ENCODE measurements at places on chromosomes 5 and 9. TPM values are rescaled to one million over a fixed set of nuclear protein-coding genes. Genes with fewer than 3 reads are reported as not detected.

The DBH gene
- total RNA-seq: not detected

The UBLCP1 gene
- total RNA-seq: 17.0 TPM

The BTNL3 gene
- total RNA-seq: under 0.01 TPM

The COL5A1 gene
- 17.0 TPM for total RNA-seq

The PPIC gene
- 18.7 TPM for total RNA-seq

The PCDHA12 gene
- total RNA-seq: 0.48 TPM

The AKNA gene
- total RNA-seq: 20.1 TPM

The TIGD6 gene
- total RNA-seq: 5.6 TPM

The PRELID2 gene
- 15.5 TPM for total RNA-seq

The IER5L gene
- 4.3 TPM for total RNA-seq

The MEF2C gene
- 32.1 TPM for total RNA-seq

The ECM2 gene
- total RNA-seq: 92.2 TPM

The TBC1D2 gene
- total RNA-seq: 17.1 TPM

DNA sequence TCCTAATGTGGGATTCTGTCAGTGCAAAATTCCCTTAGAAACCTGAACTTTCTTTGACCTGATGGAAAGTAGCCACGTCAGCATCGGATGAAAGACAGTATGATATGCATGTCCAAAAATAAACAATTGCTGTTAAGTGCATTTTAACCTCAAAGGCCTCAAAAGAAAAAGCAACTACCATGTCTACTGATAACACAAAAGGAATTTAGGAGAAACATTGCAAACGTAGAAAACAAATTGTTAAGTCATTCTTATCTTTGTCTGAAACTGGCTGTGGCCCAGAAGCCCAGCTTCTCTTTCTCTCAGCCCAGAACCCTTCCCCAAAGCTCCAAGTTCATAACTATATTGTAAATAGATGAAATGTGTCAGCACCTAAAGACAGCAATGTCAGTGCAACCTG lies 11.1 kb upstream of the LHFPL2 start:
- DNase-seq: no peak
- H3K27ac ChIP-seq: no peak overlapping the region
- no peaks in the 10 kb centered on the region for H3K36me3 ChIP-seq
- H3K27me3 ChIP-seq: no peaks in the 10 kb centered on the region
- H3K4me1 ChIP-seq: no peaks in the 10 kb centered on the region
- H3K4me3 ChIP-seq: no peak overlapping the region

DNA sequence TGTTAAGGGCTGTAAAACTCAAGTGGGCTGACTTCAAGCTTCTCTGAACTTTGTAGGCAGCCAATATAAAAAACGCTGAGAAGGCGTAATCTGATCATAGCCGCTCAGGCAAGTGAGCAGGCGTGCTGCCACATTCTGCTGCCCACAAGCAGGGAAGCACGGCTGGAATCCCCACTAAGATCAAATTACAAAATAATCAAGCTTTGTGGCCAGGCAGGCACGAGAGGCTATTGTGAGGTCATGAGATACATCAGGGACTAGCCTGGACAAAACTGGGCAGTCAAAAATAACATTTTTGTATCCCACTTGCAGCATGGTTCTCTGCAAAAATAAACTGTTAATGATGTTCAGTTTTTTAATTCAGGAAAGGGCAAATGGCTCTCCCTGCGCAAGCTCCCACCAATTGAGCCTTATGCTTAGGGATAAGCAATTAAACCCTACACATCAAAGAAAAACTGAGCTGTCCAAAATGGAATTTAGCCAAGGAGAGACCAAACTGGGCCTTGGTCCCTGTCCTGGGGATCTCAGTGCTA lies 64.0 kb downstream of the POU5F2 start:
- no peaks in the 10 kb centered on the region for H3K36me3 ChIP-seq
- no peak overlapping the region for H3K4me3 ChIP-seq
- no peak for DNase-seq
- H3K4me1 ChIP-seq: no peaks in the 10 kb centered on the region

- H3K4me1 ChIP-seq: no peaks in the 10 kb centered on the region
- no peaks in the 10 kb centered on the region for H3K36me3 ChIP-seq
- H3K27me3 ChIP-seq: no peaks in the 10 kb centered on the region
- H3K27ac ChIP-seq: no peak overlapping the region
- no peak overlapping the region for H3K4me3 ChIP-seq
- no peak for DNase-seq
Observed at GRCh38 chr9:87387351-87388011, 110.2 kb upstream of the DAPK1 start.

- H3K27ac ChIP-seq: no peak overlapping the region
- no peaks in the 10 kb centered on the region for H3K27me3 ChIP-seq
- H3K4me1 ChIP-seq: peaks cover 12% of the 10 kb centered on the region
- no peak for DNase-seq
Observed at GRCh38 chr9:33135470-33135958, 31.6 kb downstream of the B4GALT1 start.

DNA sequence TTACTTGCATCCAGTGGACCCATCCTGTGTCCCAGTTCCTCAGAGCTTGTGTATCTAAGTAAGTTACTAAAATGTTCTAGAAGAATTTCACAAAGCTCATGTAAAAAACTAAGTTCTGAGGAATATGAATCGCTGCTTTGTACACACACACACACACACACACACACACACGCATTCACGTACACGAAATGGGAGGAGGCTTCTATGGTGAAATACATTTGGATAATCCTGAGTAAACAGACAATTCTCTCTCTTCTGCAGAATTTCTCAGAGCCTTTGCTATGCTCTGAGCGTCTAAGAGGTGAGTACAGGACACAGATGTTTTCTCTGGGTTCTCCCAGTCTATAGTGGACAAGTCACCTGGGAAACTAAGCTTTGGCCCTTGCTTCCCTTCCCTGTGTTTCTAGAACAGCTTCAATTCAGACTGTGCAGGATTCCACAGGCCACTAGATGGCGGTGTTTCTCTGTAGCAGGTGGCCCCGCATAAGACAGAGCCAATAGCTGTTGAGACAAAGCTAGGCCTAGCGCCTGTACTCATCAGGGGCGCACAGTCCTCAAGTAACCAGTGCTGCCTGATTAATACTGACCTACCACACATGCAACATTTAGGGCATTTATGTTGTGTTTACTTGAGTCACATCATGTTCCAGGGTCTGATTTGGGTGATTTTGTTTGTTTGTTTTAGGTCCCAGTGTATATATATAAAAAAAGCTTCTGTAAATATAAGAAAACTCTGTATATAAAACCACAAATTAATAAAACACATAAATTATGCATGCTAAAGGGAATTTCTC lies 114.8 kb downstream of the LIFR start:
- H3K27me3 ChIP-seq: no peaks in the 10 kb centered on the region
- no peaks in the 10 kb centered on the region for H3K36me3 ChIP-seq
- H3K4me1 ChIP-seq: no peaks in the 10 kb centered on the region
- no peak overlapping the region for H3K4me3 ChIP-seq

DNA sequence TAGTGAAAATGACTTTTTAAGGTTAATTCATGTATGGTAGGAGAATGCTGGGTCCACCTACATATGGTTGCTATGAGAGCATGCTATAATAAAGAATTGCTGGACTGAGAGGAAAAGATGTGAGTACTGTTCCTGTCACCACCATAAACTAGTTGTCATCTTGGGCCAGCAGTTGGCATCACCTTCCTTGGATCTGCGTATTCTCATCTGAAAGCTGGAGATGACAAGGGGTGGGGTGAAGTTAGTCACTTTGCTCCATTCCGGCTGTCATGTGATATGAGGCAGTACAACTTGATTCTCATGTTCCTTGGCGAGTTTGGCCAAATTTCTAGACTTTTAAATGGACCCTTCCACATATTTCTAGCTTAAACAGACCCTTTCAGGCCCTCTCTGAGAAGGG lies 33.3 kb downstream of the PIP5K1B start:
- no peaks in the 10 kb centered on the region for H3K36me3 ChIP-seq
- no peak overlapping the region for H3K27ac ChIP-seq

- no peak overlapping the region for H3K4me3 ChIP-seq
- DNase-seq: no peak
- H3K36me3 ChIP-seq: no peaks in the 10 kb centered on the region
- no peaks in the 10 kb centered on the region for H3K27me3 ChIP-seq
- no peaks in the 10 kb centered on the region for H3K4me1 ChIP-seq
Observed at GRCh38 chr5:160675988-160676387, 176.0 kb downstream of the ATP10B start.

GRCh38 chr9:129583308-129584038 lies 37.4 kb downstream of the C9orf50 start:
- no peak for DNase-seq
- H3K4me3 ChIP-seq: no peak overlapping the region
- H3K36me3 ChIP-seq: no peaks in the 10 kb centered on the region

GRCh38 chr9:96317335-96317980 lies 15.5 kb upstream of the HSD17B3 start:
- H3K27me3 ChIP-seq: no peaks in the 10 kb centered on the region
- DNase-seq: no peak

DNA sequence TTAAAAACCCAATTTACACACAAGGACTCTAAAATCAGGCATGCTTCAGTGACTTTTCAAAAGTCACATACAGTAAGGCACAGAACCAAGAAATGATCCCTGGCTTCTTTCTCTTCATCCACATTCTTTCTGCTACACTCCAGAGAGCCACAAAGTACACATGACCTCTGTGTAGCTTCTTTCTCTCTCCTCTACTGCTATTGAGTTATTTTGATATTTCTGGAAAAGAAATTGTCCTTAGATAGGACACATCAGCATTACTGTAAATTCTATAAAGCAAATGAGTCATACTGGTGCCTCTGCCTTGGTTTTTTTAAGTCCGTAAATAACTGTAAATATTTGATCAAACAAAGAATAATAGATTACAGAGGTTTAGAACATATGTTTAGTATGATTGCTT lies 96.3 kb downstream of the KIAA0825 start:
- no peaks in the 10 kb centered on the region for H3K36me3 ChIP-seq
- no peak overlapping the region for H3K4me3 ChIP-seq
- H3K4me1 ChIP-seq: no peaks in the 10 kb centered on the region
- no peak overlapping the region for H3K27ac ChIP-seq
- DNase-seq: no peak

DNA sequence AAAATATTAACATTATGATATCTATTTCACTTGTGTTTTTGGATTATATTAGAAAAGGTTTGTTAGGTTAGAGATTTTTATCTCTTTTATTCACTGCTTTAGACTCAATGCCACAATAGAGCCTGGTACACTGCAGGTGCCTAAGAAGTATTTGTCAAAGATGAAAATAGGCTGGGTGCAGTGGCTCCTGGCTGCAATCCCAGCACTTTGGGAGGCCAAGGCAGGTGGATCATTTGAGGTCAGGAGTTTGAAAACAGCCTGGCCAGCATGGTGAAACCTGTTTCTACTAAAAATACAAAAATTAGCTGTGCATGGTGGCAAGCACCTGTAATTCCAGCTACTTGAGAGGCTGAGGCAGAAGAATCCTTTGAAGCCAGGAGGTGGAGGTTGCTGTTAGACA lies 64.3 kb downstream of the C9 start:
- no peaks in the 10 kb centered on the region for H3K27me3 ChIP-seq
- H3K36me3 ChIP-seq: no peaks in the 10 kb centered on the region
- H3K27ac ChIP-seq: no peak overlapping the region

DNA sequence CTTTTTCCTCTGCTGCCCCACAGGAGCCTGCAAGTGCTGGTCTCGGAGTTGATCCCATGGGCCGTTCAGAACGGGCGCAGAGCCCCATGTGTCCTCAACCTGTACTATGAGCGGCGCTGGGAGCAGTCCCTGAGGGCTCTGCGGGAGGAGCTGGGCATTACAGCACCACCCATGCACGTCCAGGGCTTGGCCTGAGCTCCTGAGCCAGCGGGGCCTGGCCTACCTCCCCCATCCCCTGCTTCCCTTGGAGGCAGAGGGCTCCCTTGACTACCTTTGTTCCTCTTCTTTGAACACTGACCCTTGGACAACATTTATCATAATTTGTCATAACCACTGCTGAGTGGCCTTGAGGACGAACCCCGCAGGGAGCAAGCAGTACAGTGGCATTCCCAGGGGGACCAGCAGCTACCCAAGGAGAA lies 6.9 kb upstream of the SLC27A4 start:
- no peak for DNase-seq
- no peak overlapping the region for H3K4me3 ChIP-seq
- H3K4me1 ChIP-seq: no peaks in the 10 kb centered on the region
- no peaks in the 10 kb centered on the region for H3K27me3 ChIP-seq
- H3K36me3 ChIP-seq: no peaks in the 10 kb centered on the region

DNA sequence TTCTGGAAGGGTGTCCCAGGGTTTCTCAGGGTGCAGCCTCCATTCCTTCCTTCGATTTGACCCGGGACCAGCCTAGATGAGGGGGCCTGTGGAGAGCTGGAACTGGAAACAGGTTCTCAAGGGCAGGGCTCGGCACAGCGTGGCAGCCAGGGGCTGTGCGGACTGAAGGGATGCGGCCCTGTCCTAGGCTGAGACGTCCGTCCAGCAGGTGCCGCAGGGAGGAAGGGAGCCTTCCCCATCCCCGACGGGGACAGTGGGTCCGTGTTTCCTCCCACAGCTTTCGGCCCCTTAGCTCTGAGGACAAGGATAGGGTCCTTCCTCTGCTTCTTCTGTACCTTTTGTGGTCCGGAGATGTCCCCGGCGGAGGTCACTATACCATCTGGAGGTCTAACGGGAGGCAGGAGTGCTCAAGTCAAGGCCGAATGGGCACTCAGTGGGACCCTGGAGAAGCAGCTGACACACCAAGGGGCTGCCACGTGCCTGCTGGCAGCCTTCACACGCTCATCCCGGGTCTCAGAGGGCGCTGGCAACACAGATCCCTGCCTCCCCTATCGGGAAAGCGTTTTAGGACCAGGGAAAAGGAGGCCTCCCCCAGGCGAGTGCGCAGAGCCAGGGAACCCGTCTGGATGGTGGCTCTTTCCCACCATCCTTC lies 49.9 kb downstream of the USP20 start:
- DNase-seq: no peak
- H3K4me1 ChIP-seq: peaks cover 14% of the 10 kb centered on the region
- peak overlapping the region; percentile 92 for H3K27ac ChIP-seq
- H3K27me3 ChIP-seq: no peaks in the 10 kb centered on the region
- peak overlapping the region; percentile 25 for H3K4me3 ChIP-seq

GRCh38 chr9:91842358-91843049 lies 107.5 kb downstream of the ROR2 start:
- H3K4me3 ChIP-seq: no peak overlapping the region

- H3K4me3 ChIP-seq: no peak overlapping the region
- H3K4me1 ChIP-seq: no peaks in the 10 kb centered on the region
- no peak overlapping the region for H3K27ac ChIP-seq
- H3K36me3 ChIP-seq: no peaks in the 10 kb centered on the region
Observed at GRCh38 chr9:86846656-86847055, 100.7 kb downstream of the GAS1 start.

All from breast epithelium (tissue), 4 donors.